Psoas muscle (tissue), 8 donors: ENCODE measurements at places on chromosomes 5 and 9. TPM values are rescaled to one million over a fixed set of nuclear protein-coding genes. Genes with fewer than 3 reads are reported as not detected.

GRCh38 chr9:68991457-68991856 is 22.5 kb downstream of the PRKACG start:
- DNase-seq: no peak

DNA sequence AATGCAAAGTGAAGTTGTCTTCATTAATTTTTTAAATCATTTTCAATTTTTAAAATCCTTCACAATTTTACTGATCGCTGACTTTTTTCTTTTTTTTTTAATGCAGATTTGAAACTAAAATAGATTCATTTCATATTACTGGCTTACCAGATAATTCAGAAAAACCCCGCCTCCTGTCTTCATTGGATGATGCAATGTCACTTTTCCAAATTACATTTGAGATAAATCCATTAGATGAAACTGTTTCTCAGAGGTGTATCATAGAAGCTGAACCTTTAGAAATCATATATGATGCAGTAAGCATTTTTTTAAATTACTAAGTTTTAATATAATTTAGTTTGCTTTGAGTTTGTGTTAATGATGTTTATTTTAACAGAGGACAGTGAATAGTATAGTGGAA is 60.6 kb downstream of the VPS13A start:
- no peak for DNase-seq

DNA sequence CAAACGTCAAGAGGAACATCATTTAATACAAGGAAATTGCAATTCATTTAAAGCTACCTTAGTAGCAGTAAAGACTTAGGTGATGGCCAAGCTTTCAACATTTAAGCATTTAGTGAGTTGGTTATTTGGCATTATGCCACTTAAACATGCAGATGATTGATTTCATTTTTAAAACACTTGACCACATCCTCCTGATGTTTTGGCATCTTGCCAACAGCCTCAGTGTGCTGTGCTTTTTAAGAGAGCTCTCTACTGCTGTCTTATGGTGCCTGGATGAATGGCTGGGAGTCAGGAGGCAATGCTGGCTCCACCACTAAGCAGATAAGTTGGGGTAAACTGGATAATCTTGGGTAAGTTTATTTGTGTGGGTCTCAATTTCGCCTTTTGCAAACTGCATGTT is 364.5 kb downstream of the MAN2A1 start:
- no peak for DNase-seq

DNA sequence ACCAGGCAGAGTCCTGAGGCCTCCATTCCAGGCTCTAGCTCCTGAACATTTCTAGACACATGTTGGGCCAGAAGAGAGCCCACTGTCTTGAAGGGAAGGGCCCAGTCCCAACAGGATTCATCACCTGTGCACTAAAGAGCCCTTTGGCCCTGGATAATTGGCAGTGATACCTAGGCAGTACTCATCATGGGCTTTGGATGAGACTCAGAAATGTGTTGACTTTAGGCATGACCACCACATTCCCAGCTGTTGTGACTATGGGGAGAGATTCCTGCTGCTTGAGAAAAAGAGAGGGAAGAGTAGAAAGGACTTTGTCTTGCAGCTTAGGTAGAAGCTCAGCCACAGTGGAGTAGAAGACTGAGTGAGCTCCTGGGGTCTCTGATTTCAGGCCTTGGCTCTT is 138.4 kb upstream of the DAPK1 start:
- DNase-seq: no peak

DNA sequence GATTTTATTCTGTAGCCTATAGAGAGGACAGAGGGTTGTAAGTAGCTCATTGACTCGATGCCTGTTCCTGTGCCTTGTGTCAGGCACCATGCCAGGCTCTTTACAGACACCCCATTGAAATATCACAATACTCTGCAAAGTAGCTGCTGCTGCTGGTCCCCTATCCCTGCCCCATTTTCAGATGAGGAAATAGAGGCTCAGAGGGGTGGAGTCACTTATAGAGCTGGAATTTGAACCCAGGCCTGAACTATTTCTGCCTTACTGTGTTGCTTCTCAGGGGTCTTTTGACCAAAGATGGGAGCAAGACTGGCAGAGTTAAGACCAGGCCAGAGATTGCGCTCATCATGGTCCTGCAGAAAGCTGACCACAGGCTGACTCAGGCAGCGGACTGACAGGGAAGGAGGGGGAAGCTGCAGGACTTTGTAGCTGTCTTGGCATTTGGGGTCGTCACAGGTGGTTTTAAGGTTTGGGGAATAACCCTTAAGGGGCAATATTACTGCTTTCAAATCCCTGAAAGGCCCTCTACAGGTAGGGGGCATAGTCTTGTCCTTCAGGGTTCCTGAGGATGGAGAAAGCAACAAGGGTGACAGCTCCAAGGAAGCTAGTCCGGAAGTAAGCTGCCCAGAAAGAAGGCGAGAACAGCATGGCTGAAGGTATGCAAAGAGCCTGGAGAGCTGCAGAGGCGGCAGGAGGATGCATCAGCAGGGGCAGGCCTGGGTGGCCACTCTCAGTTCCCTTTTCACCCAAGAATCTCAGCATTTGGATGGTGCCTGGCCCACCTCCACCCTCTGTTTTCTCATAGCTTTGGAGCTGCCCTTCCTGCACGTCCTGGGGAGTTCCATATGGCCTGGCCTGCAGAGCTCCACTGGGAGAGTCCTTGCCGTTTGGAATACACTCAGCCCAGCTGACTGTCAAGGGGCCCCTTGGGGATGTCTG is 18.3 kb upstream of the NDST1 start:
- no peak for DNase-seq

GRCh38 chr5:96692441-96692840 is 30.3 kb downstream of the CAST start:
- DNase-seq: no peak

GRCh38 chr5:124748687-124749594 is 2.5 kb upstream of the ZNF608 start:
- peak; percentile 47 for DNase-seq

DNA sequence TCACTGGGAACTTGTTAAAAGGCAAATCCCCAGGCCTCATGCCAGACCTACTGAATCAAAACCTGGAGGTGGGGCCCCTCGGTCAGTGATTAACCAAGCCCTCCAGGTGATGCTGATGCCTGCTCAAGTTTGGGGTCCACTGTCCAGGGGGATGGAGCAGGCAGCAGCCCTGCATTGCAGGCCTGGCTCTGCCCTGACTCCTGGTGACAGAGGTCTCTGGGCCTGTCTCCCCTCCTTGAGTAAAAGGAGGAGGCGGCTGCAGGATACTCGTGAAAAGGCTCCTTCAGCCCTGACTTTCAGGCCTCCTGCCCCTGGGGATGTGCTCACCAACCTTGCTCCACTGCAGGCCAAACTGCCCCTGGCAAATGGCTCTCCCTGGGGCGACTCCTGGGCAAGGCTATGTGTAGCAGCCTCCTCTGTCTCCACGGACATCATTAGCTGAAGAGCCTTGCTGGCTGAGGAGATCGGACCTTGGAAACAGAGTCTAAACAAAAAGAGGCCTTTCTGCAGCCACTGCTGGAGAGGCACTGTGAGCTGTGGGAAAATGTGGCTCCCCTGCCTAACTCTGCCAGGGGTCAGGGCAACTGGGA is 134.8 kb upstream of the ALDH1B1 start:
- no peak for DNase-seq

DNA sequence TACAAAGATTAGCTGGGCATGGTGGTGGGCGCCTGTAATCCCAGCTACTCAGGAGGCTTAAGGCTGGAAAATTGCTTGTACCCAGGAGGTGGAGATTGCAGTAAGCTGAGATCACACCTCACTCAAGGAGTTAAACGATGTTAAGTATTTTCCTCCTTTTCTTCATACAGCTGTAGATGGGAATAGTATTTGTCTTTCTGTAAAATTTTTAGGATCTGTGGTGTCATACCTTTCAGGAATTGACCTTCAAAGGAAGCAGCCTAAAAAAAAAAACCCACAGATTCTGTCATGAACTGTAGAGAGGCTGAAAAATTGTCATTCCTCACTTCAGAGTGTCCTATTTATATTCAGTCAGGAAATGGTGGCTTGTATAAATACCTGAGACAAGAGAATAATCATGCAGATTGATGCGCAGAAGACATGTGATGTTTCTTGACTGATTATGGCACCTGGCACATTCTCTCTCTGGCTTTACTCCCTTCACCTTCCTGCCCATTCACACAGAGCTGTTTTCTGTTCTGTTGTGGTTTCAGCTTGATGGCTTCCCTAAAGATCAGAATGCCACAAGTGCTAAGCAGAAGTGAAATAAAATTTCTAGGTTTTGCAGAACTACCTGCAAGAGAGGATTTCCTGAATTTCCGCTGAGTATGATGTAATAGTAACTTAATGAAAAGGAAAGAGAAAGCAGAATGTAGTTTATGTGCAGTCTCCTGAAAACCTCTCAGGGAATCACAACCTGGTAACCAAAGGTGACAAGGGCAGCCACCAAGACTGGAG is 3.8 kb downstream of the IFNA1 start:
- DNase-seq: no peak

GRCh38 chr9:124266139-124266825 is 8.5 kb downstream of the NEK6 start:
- DNase-seq: no peak

- no peak for DNase-seq
Observed at GRCh38 chr9:115548609-115549260, 430.8 kb upstream of the TNC start.

DNA sequence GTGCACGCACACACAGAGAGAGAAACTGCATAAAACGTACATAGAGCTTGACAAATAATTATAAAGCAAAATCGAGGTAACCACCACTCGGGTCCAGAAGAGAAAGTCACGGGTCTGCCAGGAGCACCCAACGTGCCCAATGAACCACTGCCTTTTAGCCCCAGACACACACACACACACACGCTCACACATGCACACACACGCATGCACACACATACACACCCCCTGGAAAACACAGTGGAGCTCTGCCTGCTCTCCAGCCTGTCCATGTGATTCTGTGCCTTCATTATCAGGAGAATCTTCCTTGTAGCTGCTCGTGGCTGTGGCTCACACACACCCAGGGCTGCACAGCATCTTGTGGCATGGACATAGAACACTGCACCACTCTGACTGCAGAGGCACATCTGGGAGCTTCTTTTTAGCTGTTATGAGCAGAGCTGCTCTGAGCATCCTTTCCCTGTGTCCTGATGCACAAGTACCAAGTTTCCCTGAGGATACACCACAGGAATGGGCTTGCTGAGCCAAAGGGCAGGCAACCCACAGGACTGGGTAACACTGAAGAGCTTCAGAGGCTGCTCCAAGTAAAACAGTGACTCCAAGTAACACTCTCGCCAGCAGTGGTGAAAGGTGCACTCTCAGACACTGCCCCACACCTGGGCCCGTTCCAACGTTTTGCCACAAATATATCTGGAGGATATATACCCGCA is 58.9 kb downstream of the CAMSAP1 start:
- no peak for DNase-seq

DNA sequence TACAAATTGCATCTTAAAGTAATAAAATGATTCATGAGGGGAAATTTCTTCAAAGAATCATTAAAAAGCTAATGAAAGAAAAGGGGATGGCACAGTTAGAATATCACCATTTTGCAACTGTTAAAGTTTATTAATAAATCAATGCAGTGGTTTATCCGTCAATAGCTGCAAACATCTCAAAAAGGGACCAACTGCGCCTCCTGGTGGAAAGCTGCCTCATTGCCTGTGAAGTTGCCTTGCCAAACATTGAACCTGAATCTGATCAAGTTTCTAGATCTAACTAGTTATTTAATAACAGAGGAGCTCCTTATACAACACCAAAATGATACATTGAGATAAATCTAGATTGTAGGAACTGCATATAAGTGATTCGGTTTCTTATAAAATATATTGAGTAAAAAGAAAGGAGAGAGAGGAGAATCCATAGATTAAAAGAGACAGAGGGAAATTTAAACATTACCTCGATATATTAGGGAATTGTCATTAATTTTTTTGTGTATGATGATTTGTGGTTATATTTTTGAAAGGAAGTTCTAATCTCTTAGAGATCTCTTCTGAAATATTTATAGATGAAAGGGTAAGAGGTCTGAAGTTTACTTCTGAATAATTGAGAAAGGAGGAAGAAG is 6.9 kb upstream of the NDUFB6 start:
- DNase-seq: peak; percentile 76

- no peak for DNase-seq
Observed at GRCh38 chr5:181219262-181220177, 3.6 kb upstream of the TRIM41 start.

DNA sequence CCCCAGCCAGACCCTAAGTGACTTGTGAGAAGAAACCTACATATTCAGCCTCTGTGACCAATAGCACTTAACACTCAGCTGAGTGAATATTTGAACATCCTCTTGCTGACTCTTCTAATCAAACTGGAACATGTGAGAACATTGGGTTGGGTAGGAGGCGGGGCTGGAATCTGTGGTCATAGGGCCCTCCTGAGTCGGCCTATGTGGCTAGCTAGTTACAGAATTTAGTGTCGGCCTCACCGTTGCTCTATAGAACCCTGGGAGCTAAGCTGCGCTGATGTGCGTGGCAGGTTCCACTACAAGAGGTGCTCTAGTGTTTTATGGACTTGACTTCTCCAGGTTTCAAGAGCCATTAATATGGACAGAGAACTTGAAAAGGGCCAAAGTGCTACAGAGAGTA is 138.8 kb downstream of the DROSHA start:
- DNase-seq: no peak

- no peak for DNase-seq
Observed at GRCh38 chr9:20568400-20568799, 53.9 kb downstream of the MLLT3 start.

GRCh38 chr9:75591972-75592371 is 298.5 kb upstream of the PCSK5 start:
- no peak for DNase-seq

- DNase-seq: no peak
Observed at GRCh38 chr5:159353661-159354252, 23.5 kb upstream of the IL12B start.

DNA sequence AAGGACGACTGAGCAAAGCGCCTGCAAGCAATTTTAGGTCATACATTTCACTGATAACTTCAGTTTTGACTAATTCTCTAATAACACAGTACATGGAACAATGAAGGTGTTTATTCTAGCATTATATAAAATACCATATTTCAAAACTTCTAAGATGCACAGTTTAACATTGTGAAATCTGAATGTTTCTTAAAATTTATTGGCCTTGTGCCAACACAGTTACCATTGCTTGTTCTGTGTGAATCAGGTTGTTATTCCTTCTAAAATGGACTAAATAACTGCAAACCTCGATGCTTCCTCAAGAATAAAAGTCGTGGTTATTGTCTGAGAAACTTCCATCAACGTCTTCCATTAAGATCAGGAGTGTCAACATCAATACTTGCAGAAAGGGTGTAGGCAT is 8.0 kb downstream of the MCC start:
- DNase-seq: no peak

The TLX3 gene
- total RNA-seq: not detected

The GDA gene
- total RNA-seq: 0.09 TPM

The PLPP7 gene
- 131 TPM for total RNA-seq

The OTULIN gene
- total RNA-seq: 13.8 TPM

The SLC1A3 gene
- 19.5 TPM for total RNA-seq

The PHYHD1 gene
- total RNA-seq: 11.0 TPM
